ENCODE measurements at places on chromosomes 3 and 15. TPM values are rescaled to one million over a fixed set of nuclear protein-coding genes. Genes with fewer than 3 reads are reported as not detected.

- H3K4me3 ChIP-seq, result no peak overlapping the region
- H3K27ac ChIP-seq, result no peak overlapping the region
- H3K27me3 ChIP-seq, result no peaks in the 10 kb centered on the region
- no peak for DNase-seq
- no peaks in the 10 kb centered on the region for H3K4me1 ChIP-seq
These were observed 70.6 kb downstream of the ASB7 start for GRCh38 chr15:100672959-100673358.

GRCh38 chr3:46649436-46649835, 37.1 kb downstream of the FAM240A start:
- no peaks in the 10 kb centered on the region for H3K27me3 ChIP-seq
- H3K27ac ChIP-seq, result no peak overlapping the region
- H3K4me1 ChIP-seq, result no peaks in the 10 kb centered on the region
- no peak overlapping the region for H3K4me3 ChIP-seq
- no peaks in the 10 kb centered on the region for H3K36me3 ChIP-seq
- no peak for DNase-seq

DNA sequence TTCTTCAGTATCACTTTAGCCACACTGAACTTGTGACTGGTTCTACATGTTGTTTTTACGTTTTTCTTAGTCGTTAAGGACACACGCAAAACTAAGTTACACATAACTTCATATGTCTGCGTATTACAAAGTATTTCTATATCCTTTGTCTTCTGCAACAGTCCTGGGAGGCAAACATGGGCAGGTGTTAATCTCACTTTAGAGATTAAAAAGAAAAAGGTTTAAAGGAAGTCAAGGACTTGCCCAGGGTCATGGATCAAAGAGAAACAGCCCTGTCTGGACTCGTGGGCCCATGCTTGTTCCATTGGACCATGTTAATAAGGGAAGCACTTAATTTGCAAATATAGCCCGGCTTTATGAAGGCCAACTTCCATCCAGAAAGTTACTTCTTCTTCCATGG, 98.6 kb upstream of the LPP start:
- peaks cover 6% of the 10 kb centered on the region for H3K4me1 ChIP-seq
- no peak overlapping the region for H3K4me3 ChIP-seq
- H3K27ac ChIP-seq, result no peak overlapping the region
- no peaks in the 10 kb centered on the region for H3K36me3 ChIP-seq

PAK6 gene
- 0.84 TPM for total RNA-seq
